ENCODE measurements at places on chromosomes 3 and 15. TPM values are rescaled to one million over a fixed set of nuclear protein-coding genes. Genes with fewer than 3 reads are reported as not detected.

RBPMS2 gene
- 0.68 TPM for total RNA-seq

SHC4 gene
- 0.67 TPM for total RNA-seq

LMCD1 gene
- 101 TPM for total RNA-seq

SEMA5B gene
- total RNA-seq: 2.2 TPM

CFAP100 gene
- 31.9 TPM for total RNA-seq

PCLAF gene
- total RNA-seq: 4.7 TPM

GP5 gene
- total RNA-seq: 0.49 TPM

DLEC1 gene
- total RNA-seq: 28.8 TPM

CPLX3 gene
- total RNA-seq: not detected

IQCF2 gene
- not detected for total RNA-seq

ATG7 gene
- total RNA-seq: 62.3 TPM

ARNT2 gene
- total RNA-seq: 12.2 TPM

HCN4 gene
- total RNA-seq: 0.37 TPM

PLA2G4E gene
- total RNA-seq: not detected

AP3B2 gene
- total RNA-seq: 0.94 TPM

FOXL2 gene
- not detected for total RNA-seq

PRSS50 gene
- 0.46 TPM for total RNA-seq

MAP6D1 gene
- 0.85 TPM for total RNA-seq

SLC30A4 gene
- 7.8 TPM for total RNA-seq

- no peak overlapping the region for H3K27ac ChIP-seq
- no peak overlapping the region for H3K4me3 ChIP-seq
- H3K27me3 ChIP-seq: no peaks in the 10 kb centered on the region
Measured at GRCh38 chr15:33746203-33746602, 222.1 kb upstream of the CHRM5 start.

DNA sequence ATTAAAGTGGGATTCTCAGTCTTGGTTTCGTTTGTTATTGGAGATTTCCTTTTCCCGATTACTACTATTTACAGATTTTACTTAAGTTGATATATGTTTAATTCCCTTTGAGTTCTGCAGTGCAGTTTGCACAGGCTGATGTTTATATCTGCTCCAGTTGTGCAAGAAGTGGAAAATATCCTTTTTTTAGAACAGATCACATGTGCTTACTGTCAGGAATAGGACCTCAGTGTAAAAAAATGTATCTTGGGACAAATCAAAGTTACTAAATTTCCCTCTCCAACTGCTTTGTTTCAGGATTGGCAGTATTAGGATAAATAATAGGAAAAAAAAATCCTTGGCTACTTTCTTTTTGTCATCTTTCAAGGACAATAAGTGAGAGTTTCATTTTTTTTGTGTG lies 6.9 kb downstream of the MITF start:
- no peaks in the 10 kb centered on the region for H3K27me3 ChIP-seq
- H3K4me3 ChIP-seq: no peak overlapping the region
- H3K36me3 ChIP-seq: no peaks in the 10 kb centered on the region

DNA sequence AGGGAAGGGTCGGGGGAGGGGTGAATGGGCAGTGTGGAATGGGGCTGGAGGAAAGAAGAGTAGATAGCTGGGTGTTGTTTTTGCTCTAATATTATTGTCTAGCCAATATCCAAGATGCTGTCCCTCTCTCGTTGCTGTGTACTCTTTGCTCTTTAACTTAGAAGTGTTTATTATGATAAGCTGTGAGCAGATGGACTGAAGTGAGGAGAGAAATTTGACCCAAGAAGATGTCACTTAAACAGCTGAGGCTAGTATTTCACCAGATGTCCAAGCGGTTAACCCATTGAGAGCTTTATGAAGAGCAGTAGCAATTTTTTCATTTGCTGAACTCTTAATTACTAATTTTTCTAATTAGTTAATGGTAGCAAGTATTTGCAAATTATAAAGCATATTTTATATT lies 212.2 kb upstream of the TP63 start:
- no peak overlapping the region for H3K27ac ChIP-seq
- H3K27me3 ChIP-seq: no peaks in the 10 kb centered on the region
- H3K4me1 ChIP-seq: no peaks in the 10 kb centered on the region
- H3K4me3 ChIP-seq: no peak overlapping the region
- no peaks in the 10 kb centered on the region for H3K36me3 ChIP-seq

- no peak overlapping the region for H3K27ac ChIP-seq
- no peak for DNase-seq
- no peaks in the 10 kb centered on the region for H3K4me1 ChIP-seq
- H3K36me3 ChIP-seq: no peaks in the 10 kb centered on the region
Measured at GRCh38 chr3:1072041-1072440, 20.8 kb upstream of the CNTN6 start.

- no peaks in the 10 kb centered on the region for H3K27me3 ChIP-seq
- H3K36me3 ChIP-seq: peaks cover 4% of the 10 kb centered on the region
- no peak overlapping the region for H3K4me3 ChIP-seq
- DNase-seq: no peak
Measured at GRCh38 chr3:52710512-52710911, 4.6 kb downstream of the SPCS1 start.

GRCh38 chr3:40979962-40980361 lies 219.3 kb upstream of the CTNNB1 start:
- H3K27ac ChIP-seq: no peak overlapping the region
- H3K4me1 ChIP-seq: no peaks in the 10 kb centered on the region
- H3K36me3 ChIP-seq: no peaks in the 10 kb centered on the region
- no peak for DNase-seq

GRCh38 chr3:140180603-140181002 lies 245.6 kb downstream of the CLSTN2 start:
- no peaks in the 10 kb centered on the region for H3K4me1 ChIP-seq
- no peak overlapping the region for H3K27ac ChIP-seq
- no peak for DNase-seq
- H3K27me3 ChIP-seq: peaks cover 5% of the 10 kb centered on the region
- H3K4me3 ChIP-seq: no peak overlapping the region

- H3K4me3 ChIP-seq: no peak overlapping the region
- no peaks in the 10 kb centered on the region for H3K4me1 ChIP-seq
- no peaks in the 10 kb centered on the region for H3K36me3 ChIP-seq
- DNase-seq: peak; percentile 20
- H3K27me3 ChIP-seq: no peaks in the 10 kb centered on the region
Measured at GRCh38 chr15:79071901-79072300, 18.7 kb downstream of the RASGRF1 start.

GRCh38 chr15:100768501-100768931 lies 111.1 kb upstream of the ALDH1A3 start:
- no peaks in the 10 kb centered on the region for H3K36me3 ChIP-seq
- no peak for DNase-seq
- H3K4me1 ChIP-seq: no peaks in the 10 kb centered on the region
- no peak overlapping the region for H3K27ac ChIP-seq

DNA sequence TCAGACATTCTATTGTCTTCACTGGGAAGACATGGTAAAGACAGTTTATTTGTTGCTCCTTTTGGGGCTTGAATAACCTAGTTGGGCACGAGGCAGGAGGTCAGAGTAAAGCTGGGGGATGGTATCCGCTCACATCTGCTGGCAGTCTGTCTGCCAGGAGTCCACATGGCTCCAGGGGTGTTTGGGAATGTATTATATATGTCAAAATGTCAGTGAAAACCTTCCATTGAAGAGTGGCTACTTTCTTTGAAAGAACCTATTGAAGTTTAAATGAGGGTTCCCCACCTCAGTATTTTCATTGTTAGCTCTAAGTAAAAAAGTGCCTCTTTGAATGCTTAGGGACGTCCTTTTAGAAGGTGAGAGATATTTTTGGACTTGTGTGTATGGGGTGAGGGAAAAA lies 68.4 kb downstream of the CLDN11 start:
- no peaks in the 10 kb centered on the region for H3K36me3 ChIP-seq
- H3K27me3 ChIP-seq: no peaks in the 10 kb centered on the region
- no peak overlapping the region for H3K27ac ChIP-seq
- no peak overlapping the region for H3K4me3 ChIP-seq
- no peaks in the 10 kb centered on the region for H3K4me1 ChIP-seq

DNA sequence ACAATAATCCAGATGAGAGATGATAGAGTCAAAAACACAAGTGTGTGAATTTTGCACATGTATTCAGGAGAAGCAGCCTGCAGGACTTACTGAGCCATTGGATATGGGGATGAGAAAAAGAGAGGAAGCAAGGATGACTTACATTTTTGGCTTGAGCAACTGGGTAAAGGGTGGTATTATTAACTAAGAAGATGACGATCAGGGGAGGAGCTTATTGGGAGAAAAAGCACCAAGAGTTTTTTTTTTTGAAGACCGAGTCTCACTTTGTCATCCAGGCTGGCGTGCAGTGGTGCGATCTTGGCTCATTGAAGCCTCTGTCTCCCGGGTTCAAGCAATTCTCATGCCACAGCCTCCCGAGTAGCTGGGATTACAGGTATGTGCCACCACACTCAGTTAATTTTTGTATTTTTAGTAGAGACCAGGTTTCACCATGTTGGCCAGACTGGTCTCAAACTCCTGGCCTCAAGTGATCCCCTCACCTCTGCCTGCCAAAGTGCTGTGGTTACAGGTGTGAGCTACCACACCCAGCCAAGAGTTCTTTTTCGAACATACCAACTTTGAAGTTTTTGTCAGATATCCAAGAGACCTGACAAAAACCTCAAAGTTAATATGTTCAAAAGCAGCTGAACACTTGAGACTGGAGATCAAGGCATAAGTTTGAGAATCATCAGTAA lies 14.8 kb upstream of the SH3BP5 start:
- no peak for DNase-seq
- no peaks in the 10 kb centered on the region for H3K36me3 ChIP-seq
- H3K27ac ChIP-seq: no peak overlapping the region

- no peak overlapping the region for H3K27ac ChIP-seq
- no peaks in the 10 kb centered on the region for H3K27me3 ChIP-seq
- H3K4me1 ChIP-seq: no peaks in the 10 kb centered on the region
- peak; percentile 81 for DNase-seq
- H3K36me3 ChIP-seq: no peaks in the 10 kb centered on the region
Measured at GRCh38 chr3:133230195-133230594, 169.7 kb upstream of the BFSP2 start.

DNA sequence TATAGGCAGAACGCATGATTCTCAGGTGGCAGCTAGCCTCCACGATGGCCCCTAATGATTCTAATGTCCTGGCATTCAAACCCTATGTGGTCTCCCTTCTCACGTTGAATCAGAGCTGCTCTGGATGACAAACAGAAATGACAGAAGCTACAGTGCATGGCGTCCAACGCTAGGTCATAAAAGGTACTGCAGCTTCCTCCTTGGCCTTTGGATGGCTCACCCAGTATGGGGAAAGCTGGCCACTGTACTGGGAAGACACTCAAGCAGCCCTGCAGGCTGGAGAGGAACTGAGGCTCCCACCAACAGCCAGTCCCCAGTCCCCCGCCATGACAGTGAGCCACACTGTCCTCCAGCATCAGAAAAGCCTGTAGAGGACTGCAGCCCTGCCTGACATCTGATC lies 286.3 kb downstream of the FAM43A start:
- H3K27me3 ChIP-seq: no peaks in the 10 kb centered on the region
- H3K36me3 ChIP-seq: no peaks in the 10 kb centered on the region
- H3K4me1 ChIP-seq: peaks cover 8% of the 10 kb centered on the region
- no peak overlapping the region for H3K27ac ChIP-seq
- H3K4me3 ChIP-seq: no peak overlapping the region

GRCh38 chr3:77189258-77189657 lies 149.4 kb downstream of the ROBO2 start:
- no peak overlapping the region for H3K4me3 ChIP-seq
- H3K36me3 ChIP-seq: no peaks in the 10 kb centered on the region
- H3K4me1 ChIP-seq: no peaks in the 10 kb centered on the region
- no peaks in the 10 kb centered on the region for H3K27me3 ChIP-seq

DNA sequence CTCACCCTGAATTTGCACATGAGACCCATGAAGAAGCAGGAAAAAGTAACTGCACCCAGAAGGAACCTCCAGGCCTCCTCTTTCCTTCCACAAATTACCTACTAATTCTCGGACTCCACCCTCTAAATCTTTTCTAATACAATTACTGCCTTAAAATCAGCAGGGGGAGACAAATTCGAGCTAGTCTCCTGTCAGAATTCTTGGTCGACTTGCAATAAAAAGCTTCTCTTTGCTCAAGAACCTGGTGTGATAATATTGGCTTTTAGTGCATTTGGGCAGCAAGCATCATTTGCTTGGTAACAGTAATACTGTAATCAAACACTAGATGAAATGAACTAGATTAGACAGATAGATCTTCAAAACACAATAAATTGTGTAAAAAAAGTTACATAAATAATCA lies 281.9 kb downstream of the RAP2B start:
- H3K4me1 ChIP-seq: no peaks in the 10 kb centered on the region
- no peaks in the 10 kb centered on the region for H3K36me3 ChIP-seq
- H3K4me3 ChIP-seq: no peak overlapping the region
- no peaks in the 10 kb centered on the region for H3K27me3 ChIP-seq
- DNase-seq: no peak

DNA sequence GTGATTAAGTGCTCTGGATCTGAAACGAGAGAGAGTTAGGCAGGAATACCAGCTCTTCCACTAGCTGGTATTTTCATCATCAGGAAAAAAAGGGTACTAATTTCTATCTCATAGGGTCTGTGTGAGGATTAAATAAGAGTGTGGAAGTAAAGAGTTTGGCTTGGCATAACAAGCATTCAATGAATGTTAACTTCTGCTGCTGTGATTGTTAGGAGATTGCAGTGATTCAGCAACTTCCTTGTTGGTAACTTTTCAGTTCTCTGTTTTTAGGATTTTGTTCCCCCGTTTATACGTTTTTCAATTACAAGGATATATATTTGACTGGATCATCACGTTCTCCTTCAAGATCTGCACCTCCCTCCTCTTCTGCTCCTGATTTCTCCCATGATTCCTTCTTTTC lies 65.9 kb upstream of the MYO5C start:
- no peaks in the 10 kb centered on the region for H3K27me3 ChIP-seq
- peaks cover 3% of the 10 kb centered on the region for H3K36me3 ChIP-seq
- no peak overlapping the region for H3K4me3 ChIP-seq
- DNase-seq: no peak
- no peaks in the 10 kb centered on the region for H3K4me1 ChIP-seq
- no peak overlapping the region for H3K27ac ChIP-seq

GRCh38 chr15:59555696-59556095 lies 55.9 kb upstream of the GCNT3 start:
- H3K36me3 ChIP-seq: no peaks in the 10 kb centered on the region
- DNase-seq: no peak
- H3K4me3 ChIP-seq: no peak overlapping the region
- no peaks in the 10 kb centered on the region for H3K4me1 ChIP-seq
- no peaks in the 10 kb centered on the region for H3K27me3 ChIP-seq

GRCh38 chr15:64930778-64931371 lies 19.2 kb downstream of the ANKDD1A start:
- DNase-seq: peak; percentile 23
- H3K4me1 ChIP-seq: peaks cover 2% of the 10 kb centered on the region
- no peak overlapping the region for H3K27ac ChIP-seq
- no peaks in the 10 kb centered on the region for H3K27me3 ChIP-seq
- no peak overlapping the region for H3K4me3 ChIP-seq

GRCh38 chr15:40937762-40938535 lies 8.8 kb downstream of the DLL4 start:
- H3K27me3 ChIP-seq: no peaks in the 10 kb centered on the region
- peaks cover 17% of the 10 kb centered on the region for H3K36me3 ChIP-seq
- H3K27ac ChIP-seq: peak overlapping the region; percentile 46
- DNase-seq: no peak
- H3K4me1 ChIP-seq: no peaks in the 10 kb centered on the region
- H3K4me3 ChIP-seq: no peak overlapping the region

Data from lung (tissue), 17 donors.